Astrocyte of the hippocampus (primary cell): ENCODE measurements at places on chromosomes 4 and X.

DNA sequence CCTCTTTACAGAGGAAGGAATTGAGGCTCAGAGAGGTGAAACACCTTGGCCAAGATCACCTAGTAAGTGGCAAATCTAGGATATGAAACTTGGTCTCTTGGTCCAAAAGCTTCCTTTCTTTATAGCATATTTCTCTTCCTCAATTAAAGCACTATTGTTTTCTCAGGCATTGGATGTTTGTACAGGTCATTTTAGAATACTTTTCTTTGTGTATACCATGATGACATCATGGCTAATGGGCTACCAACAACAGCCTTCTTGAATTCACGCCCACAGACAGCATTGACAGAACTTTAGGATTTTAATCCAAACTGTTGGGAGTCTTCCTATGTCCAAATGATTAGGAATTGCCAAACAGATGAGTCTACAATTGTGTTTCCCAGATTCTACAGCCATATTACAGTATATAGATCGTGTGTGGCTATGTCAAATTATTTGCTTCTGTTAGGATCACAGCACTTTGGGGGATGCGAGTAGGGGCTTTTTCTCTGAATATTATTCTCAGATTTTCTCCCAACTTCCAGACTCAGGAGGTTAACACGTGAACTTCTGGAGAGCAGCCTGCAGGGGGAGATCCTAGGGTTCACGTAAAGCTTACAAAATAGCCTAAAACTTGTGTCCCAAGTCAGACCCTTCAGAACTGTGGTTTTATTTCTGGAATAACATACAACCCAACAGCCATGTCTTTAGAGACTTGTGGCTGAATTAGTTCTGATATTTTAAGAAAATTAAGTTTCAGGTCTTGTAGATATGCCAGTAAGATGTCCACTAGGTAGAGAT is 191.8 kb downstream of the SHROOM3 start:
- no peak for DNase-seq

DNA sequence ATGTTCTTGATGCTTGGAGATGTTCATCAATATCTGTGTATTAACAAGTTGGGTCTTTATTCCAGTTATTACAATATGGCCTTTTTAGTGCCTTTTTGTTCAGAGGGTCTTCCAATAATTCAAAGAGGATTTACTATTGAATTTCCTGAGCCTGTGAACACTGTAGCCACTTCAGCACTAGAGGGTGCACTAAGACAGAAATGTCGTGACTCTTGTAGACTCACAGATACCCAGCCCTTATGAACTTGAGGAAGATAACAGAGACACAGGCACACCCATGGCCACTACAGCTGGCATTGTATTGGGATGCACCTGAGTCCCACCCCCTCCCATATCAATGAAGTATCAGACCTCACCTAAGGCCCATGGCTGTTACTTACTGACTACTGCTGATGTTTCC is 54.4 kb upstream of the ACTRT1 start:
- no peak for DNase-seq

DNA sequence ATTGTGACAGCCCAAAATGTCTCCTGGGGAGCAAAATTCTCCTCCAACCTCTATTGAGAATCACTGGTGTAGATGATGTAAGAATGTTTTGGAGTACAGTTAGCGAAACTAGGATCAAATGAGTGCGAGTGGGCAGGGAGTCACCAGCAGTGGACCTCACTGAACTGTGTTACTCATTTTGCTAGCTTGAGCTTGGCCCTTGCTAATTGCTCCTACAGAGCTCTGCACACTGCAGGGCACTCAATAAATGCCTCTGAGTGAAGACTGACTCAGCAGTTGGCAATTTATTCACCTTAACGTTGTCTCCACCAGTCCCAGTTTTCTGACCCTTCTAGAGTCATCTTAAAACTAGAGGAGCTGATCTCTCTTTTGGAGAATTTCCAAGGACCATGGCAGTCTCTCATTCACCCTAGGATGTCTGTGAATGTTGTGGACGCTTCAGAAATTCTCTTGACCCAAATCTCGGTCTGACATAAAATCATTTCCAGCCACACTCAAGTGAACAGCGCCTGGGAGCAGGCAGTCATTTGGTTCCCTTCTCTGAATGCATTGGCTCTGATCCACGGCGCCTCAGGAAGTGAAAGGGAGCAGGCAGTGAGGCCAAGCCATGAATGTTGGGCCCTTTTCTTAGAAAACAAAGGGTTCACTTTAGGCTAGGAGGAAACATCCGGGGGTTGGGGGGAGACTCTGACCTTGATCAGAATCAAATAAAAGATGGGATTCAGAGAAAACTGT is 148.1 kb downstream of the NWD2 start:
- peak; percentile 62 for DNase-seq

GRCh38 chr4:76341063-76341462 is 34.5 kb downstream of the STBD1 start:
- DNase-seq = peak; percentile 26

DNA sequence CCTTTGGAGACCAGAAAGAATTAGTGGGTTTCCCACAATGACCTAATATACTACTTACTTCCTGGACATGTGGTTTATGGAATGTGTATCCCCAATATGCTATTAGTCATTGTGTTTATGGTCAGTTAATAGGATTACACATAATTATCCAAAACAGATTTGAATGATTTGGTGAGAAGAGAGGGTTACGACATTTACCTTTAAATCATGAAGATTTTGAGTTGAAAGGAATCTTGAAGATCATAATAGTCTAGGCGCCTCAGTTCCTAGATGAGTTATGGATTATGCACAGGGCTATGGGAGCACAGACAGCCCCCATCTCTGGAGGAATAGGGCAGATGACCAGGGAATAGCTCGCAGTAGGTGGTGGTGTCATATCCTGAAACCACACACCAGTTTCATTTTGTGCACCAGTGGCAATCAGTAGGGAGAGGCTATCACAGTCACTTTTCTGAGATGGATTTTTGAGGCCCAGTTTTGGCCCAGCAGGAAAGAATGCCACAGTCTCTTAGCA is 61.3 kb downstream of the SEPTIN11 start:
- peak; percentile 46 for DNase-seq

DNA sequence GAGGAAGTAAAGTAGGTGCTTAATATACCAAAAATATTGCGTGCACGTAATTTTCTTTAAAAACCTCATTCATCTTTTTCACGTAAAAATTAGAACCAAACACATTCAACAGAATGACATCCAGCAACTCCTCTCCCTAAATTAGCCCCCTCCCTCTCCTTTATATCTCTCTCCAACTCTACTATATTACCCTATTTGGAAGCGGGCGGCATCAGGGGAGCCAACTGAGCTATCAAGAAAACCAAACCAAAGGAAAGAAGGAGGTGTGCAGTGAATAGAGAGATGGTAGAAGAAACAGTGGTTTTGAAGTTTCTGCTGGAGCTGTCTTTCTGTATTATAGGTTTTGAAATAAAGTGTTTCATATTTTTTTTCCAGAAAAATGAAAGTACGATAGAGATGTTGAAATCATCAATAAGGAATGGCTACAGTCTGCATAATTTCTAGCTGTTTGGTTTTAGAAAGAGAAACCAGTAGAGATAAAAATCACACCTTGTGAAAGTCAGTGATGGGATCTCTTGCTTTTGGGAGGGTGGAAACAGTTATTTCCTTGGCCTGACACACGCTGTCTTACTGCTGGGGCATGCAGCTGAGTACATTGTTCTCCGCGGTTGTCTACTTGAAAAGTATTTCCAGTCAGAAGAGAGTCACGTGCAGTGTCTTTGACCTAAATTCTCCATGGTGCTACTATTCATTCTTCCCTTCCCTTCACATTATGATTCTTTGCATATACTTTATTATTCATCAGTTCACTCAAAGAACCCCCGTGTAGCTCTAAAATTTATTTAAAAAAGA is 94.1 kb upstream of the WDR17 start:
- DNase-seq = peak; percentile 51

- DNase-seq = no peak
These were observed 70.8 kb upstream of the HHIP start for GRCh38 chr4:144575181-144575580.

DNA sequence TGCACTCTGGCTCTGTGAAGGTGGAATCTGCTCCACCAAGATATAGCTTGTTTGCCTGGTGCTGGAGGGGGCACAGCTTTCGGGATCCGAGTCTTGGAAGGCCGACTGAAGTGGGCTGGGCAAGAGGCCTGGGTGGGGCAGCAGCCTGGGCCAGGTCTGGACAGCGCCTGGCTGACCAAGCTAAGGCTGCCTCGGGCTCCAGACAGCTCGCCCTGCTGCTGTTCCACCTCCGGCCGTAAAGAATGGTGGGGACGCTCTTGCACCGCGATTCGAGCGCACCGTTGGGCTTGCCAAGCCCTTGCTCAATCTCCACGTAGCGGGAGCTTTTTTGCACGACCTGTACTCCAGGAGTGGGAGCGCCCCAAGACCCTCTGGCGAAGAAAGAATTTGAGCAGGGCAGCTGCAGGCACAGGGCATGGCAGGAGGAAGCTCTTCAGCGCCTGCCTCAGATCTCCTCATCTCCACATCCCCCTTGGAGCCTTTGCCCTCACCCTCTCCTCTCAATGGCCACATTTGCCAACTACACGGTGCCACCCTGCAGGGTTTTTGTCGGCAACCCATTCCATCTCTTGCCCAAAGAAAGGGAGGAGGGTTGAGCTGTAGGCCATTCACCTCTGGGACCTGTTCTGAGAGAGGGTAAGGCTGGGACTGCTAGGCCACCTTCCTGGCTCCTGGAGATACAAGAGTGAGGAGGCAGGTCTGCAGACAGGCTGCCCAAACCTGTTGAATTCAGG is 18.9 kb downstream of the CNGA2 start:
- peak; percentile 84 for DNase-seq
